Activated CD4-positive, alpha-beta memory T cell treated with anti-CD3 and anti-CD28 coated beads for 36 hours (primary cell): ENCODE measurements at places on chromosomes 4 and X. TPM values are rescaled to one million over a fixed set of nuclear protein-coding genes. Genes with fewer than 3 reads are reported as not detected.

ADGRG4 gene
- total RNA-seq = not detected

- H3K4me3 ChIP-seq = no peak overlapping the region
- DNase-seq = peak; percentile 70
- H3K36me3 ChIP-seq = no peaks in the 10 kb centered on the region
- H3K4me1 ChIP-seq = peaks cover 2% of the 10 kb centered on the region
- peaks cover 3% of the 10 kb centered on the region for H3K27me3 ChIP-seq
Observed at GRCh38 chr4:7719354-7720174, 220.1 kb downstream of the AFAP1 start.

DNA sequence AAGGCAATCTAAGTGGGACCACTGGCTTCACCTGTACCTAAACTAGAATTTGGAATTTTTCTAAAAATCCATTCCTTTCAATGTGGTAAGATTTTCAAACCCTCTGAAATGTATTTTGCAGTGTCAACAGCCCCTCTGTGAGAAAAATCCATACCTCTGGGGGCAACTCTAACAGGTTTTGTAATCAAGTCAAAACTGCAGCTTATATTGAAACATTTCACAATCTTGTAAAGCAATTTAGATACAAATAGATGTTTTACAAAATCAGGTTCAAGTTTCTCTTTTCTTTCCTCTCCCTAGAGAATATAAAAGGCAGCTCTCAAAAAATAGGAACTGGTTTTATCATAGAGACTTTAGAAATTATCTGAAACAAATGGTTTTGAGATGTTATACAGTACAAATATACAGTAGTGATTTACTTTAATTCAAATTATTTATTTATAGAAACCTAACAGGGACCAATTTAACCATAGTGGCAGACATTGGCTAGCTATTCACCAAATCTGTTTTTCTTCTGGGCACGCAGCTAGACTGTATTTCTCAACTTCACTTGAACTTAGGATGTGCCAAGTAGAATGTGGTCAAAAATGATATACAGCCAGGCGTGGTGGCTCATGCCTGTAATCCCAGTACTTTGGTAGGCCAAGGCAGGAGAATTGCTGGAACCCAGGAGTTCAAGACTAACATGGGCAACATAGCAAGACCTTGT lies 36.3 kb upstream of the SPINK2 start:
- no peaks in the 10 kb centered on the region for H3K36me3 ChIP-seq
- DNase-seq = no peak
- H3K27ac ChIP-seq = no peak overlapping the region
- H3K4me3 ChIP-seq = no peak overlapping the region
- H3K4me1 ChIP-seq = peaks cover 2% of the 10 kb centered on the region
- H3K27me3 ChIP-seq = peaks cover 7% of the 10 kb centered on the region

- no peak for DNase-seq
- no peak overlapping the region for H3K27ac ChIP-seq
- H3K36me3 ChIP-seq = no peaks in the 10 kb centered on the region
- H3K27me3 ChIP-seq = peaks cover 3% of the 10 kb centered on the region
Observed at GRCh38 chrX:131477498-131477897, 66.4 kb upstream of the OR13H1 start.

DNA sequence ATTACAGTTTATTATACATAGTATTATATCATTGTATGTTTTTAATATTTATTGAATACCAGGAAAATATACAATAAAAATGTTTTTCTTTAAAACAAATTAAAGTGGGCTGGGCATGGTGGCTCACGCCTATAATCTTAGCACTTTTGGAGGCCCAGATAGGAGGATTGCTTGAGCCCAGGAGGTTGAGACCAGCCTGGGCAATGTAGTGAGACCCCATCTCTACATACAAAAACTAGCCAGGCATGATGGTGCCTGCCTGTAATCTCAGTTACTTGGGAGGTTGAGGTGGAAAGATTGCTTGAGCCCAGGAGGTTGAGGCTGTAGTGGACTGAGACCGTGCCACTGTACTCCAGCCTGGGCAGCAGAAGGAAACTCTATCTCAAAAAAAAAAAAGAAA lies 38.3 kb upstream of the PDS5A start:
- H3K27me3 ChIP-seq = no peaks in the 10 kb centered on the region
- no peak for DNase-seq
- H3K36me3 ChIP-seq = no peaks in the 10 kb centered on the region
- H3K27ac ChIP-seq = no peak overlapping the region
- H3K4me3 ChIP-seq = no peak overlapping the region
- no peaks in the 10 kb centered on the region for H3K4me1 ChIP-seq

DNA sequence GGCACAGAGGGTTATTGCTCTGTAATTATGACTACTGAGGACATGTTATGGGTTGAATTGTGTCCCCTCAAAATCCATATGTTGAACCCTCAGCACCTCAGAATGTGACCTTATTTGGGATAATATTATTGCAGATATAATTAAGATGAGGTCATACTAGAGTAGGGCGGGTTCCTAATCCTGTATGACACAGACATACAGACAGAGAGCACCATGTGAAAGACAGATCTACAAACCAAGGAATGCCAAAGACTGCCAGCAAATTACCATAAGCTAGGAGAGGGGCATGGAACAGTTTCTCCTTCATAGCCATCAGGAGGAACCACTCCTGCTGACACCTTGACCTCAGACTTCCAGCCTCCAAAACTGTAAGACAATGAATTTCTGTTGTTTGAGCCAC lies 115.2 kb upstream of the OTUD4 start:
- no peak overlapping the region for H3K27ac ChIP-seq
- DNase-seq = no peak
- H3K4me3 ChIP-seq = no peak overlapping the region
- peaks cover 20% of the 10 kb centered on the region for H3K27me3 ChIP-seq
- H3K4me1 ChIP-seq = peaks cover 17% of the 10 kb centered on the region

DNA sequence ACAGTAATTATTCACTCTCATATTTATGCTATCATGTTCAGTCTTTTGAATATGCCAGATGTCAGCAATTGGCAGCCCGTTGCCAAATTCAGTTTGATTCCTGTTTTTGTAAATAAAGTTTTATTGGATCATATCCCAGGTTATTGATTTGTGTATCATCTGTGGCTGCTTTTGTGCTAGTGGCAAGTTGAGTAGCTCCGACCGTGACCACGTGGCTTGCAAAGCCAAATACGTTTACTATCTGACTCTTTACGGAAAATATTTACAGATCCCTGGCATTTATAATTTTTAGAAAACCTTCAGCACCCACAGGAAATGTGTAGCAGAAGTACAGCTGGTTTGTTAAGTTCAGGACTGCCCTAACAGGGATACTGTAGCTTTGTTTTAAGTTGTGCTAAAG lies 67.4 kb downstream of the VCX2 start:
- DNase-seq = no peak
- no peak overlapping the region for H3K4me3 ChIP-seq
- H3K4me1 ChIP-seq = no peaks in the 10 kb centered on the region
- no peak overlapping the region for H3K27ac ChIP-seq
- H3K36me3 ChIP-seq = no peaks in the 10 kb centered on the region
- no peaks in the 10 kb centered on the region for H3K27me3 ChIP-seq

DNA sequence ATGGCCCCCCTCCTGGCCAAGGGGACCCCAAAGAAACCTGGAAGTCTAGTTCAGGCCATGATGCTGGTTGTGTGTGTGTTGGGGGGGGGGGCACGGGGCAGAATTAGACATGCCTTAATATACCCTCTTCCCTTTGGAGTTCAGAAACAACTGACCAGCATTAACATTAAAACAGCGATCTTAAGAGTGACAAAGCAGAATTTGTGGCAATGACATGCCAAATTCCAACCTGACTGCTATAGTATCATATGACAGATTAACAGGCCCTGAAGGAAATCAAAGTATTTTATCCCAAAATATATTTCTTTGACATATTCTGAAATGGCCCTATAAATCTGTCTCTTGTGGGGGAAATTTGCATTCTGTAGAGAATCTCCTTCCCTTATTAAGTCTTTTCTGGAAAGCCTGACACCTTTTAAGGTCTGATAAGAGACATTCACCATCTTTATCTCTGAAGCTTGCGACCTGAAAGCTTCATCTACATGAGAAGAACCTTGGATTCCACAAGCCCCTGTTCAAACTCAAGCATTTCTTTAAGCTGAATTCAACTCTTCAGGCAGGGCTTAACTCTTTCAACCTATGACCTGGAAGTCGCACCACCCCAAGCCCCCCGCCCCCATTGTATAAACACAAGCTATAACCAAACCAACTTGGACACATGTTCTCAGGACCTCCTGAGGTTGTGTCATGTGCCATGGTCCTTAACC lies 40.2 kb downstream of the ABCB7 start:
- H3K27ac ChIP-seq = no peak overlapping the region
- H3K4me1 ChIP-seq = no peaks in the 10 kb centered on the region
- H3K27me3 ChIP-seq = no peaks in the 10 kb centered on the region
- no peak overlapping the region for H3K4me3 ChIP-seq
- peaks cover 6% of the 10 kb centered on the region for H3K36me3 ChIP-seq

FGD1 gene
- total RNA-seq = 0.26 TPM

CNKSR2 gene
- 3.7 TPM for total RNA-seq

DNA sequence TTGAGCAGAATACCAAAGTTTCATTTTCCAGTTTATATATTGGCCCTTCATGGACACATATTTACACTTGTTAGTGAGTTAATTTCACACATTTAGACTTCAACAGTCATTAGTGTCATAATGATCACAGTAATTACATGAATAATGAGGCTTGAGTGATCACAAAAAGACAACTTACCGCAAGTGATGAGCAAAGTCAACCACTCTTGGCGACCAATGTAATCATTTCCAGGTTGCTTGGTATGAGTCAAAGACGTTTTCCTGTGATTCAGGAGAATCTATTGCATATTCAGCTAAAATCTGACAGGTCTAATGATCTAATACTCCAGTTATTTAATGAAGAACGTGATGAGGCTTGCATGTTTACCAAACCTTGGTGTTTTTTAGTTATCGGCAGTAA lies 407.9 kb upstream of the TENM3 start:
- no peaks in the 10 kb centered on the region for H3K36me3 ChIP-seq
- no peak overlapping the region for H3K27ac ChIP-seq
- H3K27me3 ChIP-seq = no peaks in the 10 kb centered on the region
- no peak overlapping the region for H3K4me3 ChIP-seq

GRCh38 chrX:133530960-133531359 lies 115.7 kb upstream of the GPC4 start:
- H3K4me3 ChIP-seq = no peak overlapping the region
- no peaks in the 10 kb centered on the region for H3K4me1 ChIP-seq
- H3K36me3 ChIP-seq = no peaks in the 10 kb centered on the region
- H3K27me3 ChIP-seq = no peaks in the 10 kb centered on the region

DNA sequence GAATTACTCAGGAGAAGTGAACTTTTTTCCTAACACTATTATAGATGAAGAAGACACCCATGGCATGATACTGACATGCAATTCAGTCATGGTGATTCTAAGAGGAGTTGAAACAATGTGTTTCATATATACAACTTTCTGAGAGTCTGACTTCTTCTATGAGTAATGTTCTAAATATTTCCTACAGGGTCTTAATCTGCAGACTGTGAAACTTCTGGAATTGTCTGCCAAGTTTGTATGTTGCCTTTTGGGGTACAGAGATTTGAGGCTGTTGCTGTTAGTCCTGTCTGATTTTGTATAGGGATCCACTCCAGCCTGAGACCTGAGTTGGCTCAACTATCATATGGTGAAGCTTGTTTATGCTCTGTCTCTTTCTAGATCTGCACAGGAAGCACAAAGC lies 160.6 kb upstream of the GATB start:
- no peak for DNase-seq
- H3K27ac ChIP-seq = no peak overlapping the region
- peaks cover 8% of the 10 kb centered on the region for H3K4me1 ChIP-seq
- no peak overlapping the region for H3K4me3 ChIP-seq

DNA sequence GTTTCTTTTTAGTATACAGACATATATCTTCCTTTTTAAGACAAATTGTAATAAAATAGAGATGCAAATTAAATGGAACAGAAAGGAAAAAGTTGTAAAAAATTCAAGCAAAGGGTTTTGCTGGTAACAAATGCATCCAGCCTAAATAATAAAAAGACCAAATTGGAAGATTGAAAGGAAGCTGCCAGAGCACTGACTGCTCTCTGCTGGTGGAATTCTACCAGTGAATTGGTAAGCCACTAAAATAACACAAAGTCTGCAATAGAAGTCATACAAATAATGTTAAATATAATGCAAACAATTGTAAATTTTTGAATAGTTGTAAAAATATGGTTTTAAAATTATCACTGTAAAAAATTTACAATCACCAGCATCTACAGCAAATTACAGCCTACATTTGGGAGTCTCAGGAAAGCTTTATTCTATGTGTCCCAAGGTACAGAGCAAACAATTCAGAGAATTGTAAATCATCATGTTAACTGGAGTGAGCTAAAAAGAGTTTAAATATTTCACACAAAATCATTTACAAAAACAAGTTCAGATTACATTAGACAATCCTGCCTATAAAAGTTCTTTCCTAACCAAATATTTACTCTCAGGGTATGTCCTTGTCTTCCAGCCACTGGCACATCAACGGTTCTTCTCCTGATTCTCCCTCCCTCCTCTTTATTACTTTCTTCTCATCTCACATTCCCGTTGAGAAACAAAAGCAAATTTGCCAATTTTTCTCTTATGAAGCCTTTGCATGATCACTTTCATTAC lies 1322.5 kb downstream of the PCDH7 start:
- no peak overlapping the region for H3K4me3 ChIP-seq
- no peak for DNase-seq
- H3K27ac ChIP-seq = no peak overlapping the region
- no peaks in the 10 kb centered on the region for H3K36me3 ChIP-seq
- H3K4me1 ChIP-seq = no peaks in the 10 kb centered on the region

HSFX2 gene
- not detected for total RNA-seq

EFHC2 gene
- total RNA-seq = 0.58 TPM

- H3K27ac ChIP-seq = no peak overlapping the region
- H3K27me3 ChIP-seq = no peaks in the 10 kb centered on the region
- H3K36me3 ChIP-seq = no peaks in the 10 kb centered on the region
- H3K4me3 ChIP-seq = no peak overlapping the region
- H3K4me1 ChIP-seq = no peaks in the 10 kb centered on the region
Observed at GRCh38 chrX:130805903-130806302, 97.1 kb downstream of the ENOX2 start.

ETFDH gene
- total RNA-seq = 30.9 TPM

MED28 gene
- total RNA-seq = 52.9 TPM

GRCh38 chrX:128992107-128992971 lies 531.0 kb downstream of the SMARCA1 start:
- H3K4me3 ChIP-seq = no peak overlapping the region
- no peak overlapping the region for H3K27ac ChIP-seq
- H3K36me3 ChIP-seq = no peaks in the 10 kb centered on the region
- no peak for DNase-seq

GRCh38 chr4:169861593-169861992 lies 103.8 kb upstream of the HPF1 start:
- H3K4me3 ChIP-seq = no peak overlapping the region
- peaks cover under 1% of the 10 kb centered on the region for H3K27me3 ChIP-seq
- H3K4me1 ChIP-seq = no peaks in the 10 kb centered on the region
- no peak overlapping the region for H3K27ac ChIP-seq
- DNase-seq = no peak

RS1 gene
- not detected for total RNA-seq

PROM1 gene
- total RNA-seq = not detected

- H3K4me1 ChIP-seq = peaks cover 15% of the 10 kb centered on the region
- H3K27me3 ChIP-seq = peaks cover 77% of the 10 kb centered on the region
- no peak overlapping the region for H3K4me3 ChIP-seq
- H3K27ac ChIP-seq = no peak overlapping the region
- no peaks in the 10 kb centered on the region for H3K36me3 ChIP-seq
Observed at GRCh38 chr4:76691807-76692582, 205.9 kb downstream of the SOWAHB start.

- H3K27me3 ChIP-seq = peaks cover 8% of the 10 kb centered on the region
- H3K4me3 ChIP-seq = no peak overlapping the region
- no peaks in the 10 kb centered on the region for H3K36me3 ChIP-seq
Observed at GRCh38 chr4:127698789-127699200, 31.4 kb upstream of the SLC25A31 start.
